ENCODE measurements at places on chromosomes 4 and X.

- peak; percentile 34 for DNase-seq
These were observed 25.8 kb downstream of the RGS12 start for GRCh38 chr4:3318561-3319021.

DNA sequence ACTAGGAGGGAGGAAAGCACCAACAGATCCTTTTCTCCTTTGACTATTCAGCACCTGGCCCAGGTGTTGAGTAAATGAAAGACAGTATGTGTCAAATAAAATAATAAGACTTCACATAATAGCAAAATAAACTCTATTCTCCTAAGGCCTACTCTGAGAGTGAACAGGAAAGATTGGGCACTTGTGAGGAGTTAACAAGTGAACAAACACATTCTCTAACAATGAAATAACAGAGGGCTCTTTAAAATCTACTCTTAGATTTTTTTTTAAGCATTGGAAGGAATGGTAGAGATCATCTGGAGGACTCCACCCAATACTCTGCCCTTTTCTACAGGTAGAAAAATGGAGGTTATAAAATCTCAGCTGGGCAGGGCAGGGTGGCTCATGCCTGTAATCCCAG, 39.1 kb upstream of the NOCT start:
- no peak for DNase-seq

GRCh38 chr4:168615294-168616065, 118.6 kb downstream of the PALLD start:
- no peak for DNase-seq

DNA sequence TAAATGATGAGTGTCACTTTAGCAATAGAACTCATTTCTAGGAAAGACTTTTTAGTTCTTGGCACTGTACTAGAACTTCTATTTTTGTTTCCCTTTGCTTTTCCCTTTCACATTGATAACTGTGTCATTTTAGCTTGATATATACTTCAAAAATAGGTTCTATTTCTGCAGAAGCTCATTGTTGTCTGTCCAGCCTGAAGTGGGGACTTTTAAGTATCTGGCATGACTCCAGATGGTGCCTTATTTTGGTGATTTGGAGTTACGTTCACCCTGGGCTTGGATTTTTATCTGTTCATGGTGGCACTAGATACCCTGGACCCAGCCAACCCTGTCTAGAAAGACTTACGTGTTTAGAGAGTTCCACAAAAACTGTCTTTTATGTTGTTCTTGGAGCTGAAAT, 3.4 kb downstream of the ABHD18 start:
- DNase-seq: no peak

DNA sequence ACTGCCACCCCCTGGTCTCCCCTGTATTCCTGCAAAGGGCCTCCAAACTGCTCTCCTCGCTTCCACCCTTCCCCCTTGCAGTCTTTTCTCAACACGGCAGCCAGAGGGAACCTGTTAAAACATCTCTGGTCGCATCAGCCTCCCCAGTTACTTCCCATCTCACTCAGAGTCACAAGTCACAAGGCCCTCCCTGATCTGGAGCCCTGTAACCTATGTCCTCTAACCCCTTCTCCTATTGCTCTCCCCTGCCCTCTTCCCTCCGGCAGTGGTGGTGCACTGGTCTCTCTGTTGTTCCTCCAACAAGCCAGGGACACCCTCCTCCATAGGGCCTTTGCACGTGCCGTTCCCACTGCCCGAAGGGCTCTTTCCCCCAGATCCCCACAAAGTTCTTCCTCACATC, 73.2 kb downstream of the SH3KBP1 start:
- no peak for DNase-seq

GRCh38 chr4:17894421-17894820, 83.6 kb downstream of the NCAPG start:
- DNase-seq: no peak

DNA sequence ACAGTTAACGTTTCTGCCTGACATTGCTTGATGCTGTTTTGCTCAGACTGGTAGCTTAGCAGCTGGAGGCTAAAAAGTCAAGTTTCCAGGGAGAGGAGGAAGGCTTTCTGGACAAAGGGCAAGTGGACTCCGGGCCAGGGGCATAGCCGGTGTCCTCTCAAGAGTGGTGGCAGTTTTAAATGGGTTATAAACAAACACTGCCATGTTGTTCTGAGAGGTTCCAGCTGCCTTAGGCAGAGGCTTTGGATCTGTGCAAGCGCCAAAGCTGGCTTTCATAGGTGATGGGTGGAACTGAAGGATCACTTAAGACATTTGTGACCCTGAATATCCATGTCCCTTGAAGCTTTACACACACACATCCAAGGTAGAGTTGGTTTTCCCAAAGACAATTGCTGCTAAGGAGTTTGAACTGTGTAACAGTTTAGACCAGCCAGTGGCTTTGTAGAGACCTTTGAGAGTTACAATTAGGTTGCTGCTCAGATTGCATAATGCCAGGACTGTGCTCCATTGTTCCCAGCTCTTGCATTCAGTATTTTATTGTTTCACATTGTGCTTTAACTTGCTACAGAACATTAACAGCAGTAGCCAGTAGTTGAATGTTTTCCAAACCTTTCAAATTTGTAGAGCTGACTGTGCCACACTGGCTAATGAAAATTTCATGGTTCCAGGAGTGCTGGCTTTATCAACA, 54.1 kb upstream of the AP1S2 start:
- no peak for DNase-seq

DNA sequence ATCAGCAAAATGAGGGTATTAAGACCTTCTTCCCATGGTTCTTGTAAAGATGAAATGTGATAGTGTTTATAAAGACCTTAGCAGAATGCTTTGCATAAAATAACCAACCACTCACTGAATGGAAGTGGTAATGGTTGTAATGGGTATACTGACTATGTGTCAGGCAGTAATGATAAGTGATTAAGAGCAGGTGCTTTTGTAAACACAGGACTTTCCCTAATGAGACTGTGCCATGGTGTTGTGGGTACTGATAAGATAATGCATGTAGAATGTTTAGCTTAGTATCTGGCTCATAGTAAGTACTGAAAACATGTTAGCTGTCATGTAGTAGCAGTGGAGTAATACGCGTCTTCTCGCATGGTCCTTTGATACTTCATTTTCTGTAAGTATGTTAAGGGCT, 6.9 kb downstream of the LSM6 start:
- no peak for DNase-seq

DNA sequence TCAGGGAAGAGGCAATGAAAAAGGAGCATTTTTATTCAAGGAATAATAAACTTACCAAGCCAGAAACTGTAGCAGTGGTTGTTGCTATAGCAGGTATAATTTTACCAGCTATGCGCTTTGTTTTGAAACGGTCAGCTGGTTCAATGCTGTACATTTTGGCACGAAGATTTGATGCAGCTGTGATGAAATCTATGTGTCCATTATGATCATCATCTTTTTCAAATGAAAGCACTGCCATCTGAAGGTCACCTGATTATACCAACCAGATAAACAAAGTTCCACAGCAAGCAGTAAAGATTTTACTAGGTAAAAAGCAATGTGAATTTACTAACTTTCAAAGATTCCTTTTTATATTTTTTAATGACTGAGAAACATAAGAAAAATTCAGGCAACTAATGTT, 66.4 kb downstream of the STAP1 start:
- DNase-seq: no peak

DNA sequence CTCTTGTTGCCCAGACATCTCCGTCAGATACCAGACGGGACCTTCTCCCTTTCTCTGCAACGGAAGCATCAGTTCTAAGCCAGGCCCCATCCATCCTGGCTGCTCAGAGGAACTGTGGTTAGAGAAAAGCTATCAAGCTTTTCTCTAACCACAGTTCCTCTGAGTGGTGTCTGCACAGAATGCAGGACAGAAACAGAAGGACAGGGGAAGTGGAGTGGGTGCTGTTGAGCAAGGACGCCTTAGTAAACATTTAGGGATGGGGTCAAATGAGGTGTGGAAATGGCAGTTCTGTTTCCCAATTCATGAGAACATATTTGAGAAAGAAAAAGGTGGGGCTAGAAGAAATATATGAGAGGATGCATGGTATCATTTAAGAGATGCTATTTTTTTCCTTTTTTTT, 283.8 kb downstream of the CRLF2 start:
- DNase-seq: no peak

GRCh38 chr4:189513421-189513820, 427.3 kb upstream of the FRG1 start:
- no peak for DNase-seq

- DNase-seq: no peak
These were observed 39.8 kb upstream of the RBM47 start for GRCh38 chr4:40669504-40669903.

DNA sequence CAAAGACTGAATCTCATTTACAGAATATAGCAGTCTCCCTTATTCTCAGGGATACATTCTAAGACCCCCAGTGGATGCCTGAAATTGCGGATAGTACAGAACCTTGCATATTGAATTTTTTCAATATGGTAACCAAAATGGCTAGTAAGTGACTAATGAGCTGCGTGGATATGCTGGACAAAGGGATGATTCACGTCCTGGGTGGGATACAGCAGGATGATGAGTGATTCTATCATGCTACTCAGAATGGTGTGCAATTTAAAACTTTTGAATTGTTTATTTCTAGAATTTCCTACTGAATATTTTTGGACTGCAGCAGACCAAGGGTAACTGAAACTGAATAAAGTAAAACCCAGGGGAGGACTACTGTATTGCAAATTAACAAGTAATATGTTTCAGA, 66.7 kb downstream of the STAG2 start:
- DNase-seq: no peak

- DNase-seq: no peak
These were observed 84.7 kb downstream of the RASL11B start for GRCh38 chr4:52946855-52947254.

DNA sequence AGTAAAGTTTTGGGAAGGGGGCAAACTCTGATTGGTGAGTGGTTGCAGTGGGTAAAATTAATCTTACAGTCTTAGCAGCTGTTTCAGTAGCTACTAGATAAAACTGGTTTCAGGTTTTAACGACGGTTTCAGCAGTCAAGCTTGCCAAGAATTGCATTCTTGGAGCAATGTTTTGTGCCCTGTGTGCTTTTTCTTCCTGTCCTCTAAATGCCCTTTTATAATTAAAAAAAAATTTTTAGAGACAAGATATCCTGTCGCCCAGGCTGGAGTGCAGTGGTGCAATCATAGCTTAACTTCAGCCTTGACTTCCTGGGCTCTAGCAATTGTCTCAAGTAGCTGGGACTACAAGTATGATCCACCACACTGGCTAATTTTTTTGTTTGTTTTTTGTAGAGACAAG, 6.3 kb upstream of the PPEF2 start:
- no peak for DNase-seq

DNA sequence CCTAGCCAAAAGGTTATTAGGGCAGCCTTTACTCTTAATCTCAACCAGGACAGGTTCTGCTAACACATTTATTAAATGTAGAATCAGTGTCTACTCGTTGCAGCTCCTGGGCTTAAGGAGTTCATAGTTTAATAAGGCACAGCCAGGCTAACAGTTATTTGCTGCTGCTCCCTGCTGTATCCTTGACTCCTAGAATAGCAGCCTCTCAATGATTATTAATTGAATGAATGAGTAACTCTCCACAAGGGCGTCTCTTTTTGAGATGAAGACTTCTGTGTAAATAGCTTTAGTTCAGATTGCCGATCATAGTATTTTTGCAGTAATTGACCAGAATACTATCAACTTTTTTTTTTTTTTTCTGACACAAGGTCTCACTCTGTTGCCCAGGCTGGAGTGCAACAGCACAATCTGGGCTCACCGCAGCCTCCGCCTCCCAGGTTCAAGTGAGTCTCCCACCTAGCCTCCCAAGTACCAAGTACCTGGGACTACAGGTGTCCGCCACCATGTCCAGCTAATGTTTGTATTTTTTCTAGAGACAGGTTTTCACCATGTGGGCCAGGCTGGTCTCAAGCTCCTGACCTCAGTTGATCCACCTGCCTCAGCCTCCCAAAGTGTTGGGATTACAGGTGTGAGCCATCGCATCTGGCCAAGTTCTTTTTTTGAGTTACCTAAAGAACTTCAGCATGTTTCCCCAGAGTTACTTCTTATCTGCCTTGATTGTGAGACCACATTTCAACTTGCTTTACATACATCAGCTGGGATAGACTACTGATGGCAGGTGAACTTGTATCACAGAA, 2.9 kb downstream of the UGDH start:
- no peak for DNase-seq

- no peak for DNase-seq
These were observed 50.0 kb downstream of the IGSF1 start for GRCh38 chrX:131239057-131239456.

- DNase-seq: no peak
These were observed 17.0 kb downstream of the GSTCD start for GRCh38 chr4:105725623-105726022.

DNA sequence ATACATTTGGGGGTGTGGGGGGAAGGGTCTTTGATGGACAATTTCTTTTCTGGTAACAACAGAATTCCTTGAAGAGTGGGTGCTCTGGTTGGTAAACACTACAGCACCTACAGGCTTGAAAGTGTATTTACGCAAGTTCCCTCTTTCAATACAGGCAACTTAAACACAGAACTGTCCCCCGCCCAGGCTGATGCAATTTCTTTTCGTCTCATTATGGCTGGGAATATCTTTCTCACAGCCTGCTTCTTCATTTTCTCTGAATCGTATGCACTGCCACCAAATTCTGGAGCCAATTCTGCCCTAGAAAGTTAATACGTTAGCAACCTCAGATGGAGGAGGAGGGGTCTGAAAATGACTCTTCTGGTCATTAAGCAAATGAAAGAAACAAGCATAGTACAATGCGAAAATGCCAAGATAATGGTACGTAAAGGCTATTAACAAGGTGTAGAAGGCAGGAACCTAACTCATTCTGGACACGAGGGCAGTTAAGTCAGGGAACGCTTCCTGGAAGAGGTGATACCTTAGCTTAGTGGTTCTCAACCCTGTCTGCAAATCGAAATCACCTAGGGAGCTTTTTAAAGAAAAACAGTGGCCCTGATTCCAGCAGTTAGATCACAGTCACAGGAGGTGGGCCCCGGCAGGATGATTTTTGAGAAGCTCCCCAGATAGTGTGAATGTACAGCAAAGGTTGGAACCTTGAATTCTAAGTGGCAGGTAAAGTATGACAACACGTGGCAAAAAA, 1.0 kb downstream of the AGA start:
- no peak for DNase-seq

- no peak for DNase-seq
These were observed 25.9 kb upstream of the HMX1 start for GRCh38 chr4:8897251-8898167.

GRCh38 chrX:1249101-1249887, 19.3 kb upstream of the CSF2RA start:
- peak; percentile 63 for DNase-seq

GRCh38 chr4:8132947-8133705, 25.5 kb downstream of the ABLIM2 start:
- DNase-seq: no peak

GRCh38 chr4:83679254-83679653, 143.3 kb downstream of the GPAT3 start:
- no peak for DNase-seq

DNA sequence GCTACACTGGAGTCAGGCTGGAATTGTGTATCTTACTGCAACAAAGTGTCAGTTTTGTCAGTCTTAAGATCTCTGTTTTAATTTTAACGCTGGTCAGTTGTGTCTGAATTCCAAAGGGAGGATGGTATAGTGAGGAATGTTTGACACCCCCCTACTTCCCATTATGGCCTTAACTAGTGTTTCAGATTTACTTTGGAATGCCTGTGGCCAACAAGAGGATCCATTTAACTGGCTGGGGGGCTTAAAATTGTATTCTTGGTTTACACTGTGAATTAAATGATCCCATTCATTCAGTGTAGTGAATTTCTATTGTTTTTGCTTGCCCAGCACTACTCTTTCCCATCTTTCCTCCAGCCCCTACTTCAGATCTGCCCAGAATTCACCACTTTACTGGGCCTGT, 75.8 kb upstream of the IQCM start:
- DNase-seq: no peak
